ENCODE measurements at places on chromosomes 7 and 10.

GRCh38 chr7:76354981-76355730 lies 3.6 kb downstream of the YWHAG start:
- DNase-seq, result no peak

- DNase-seq, result no peak
Observed at GRCh38 chr10:89302625-89303024, 779 bp downstream of the IFIT2 start.

GRCh38 chr10:62583876-62584615 lies 209.9 kb downstream of the ZNF365 start:
- no peak for DNase-seq

- DNase-seq, result no peak
Observed at GRCh38 chr7:158209435-158209834, 378.2 kb downstream of the PTPRN2 start.

DNA sequence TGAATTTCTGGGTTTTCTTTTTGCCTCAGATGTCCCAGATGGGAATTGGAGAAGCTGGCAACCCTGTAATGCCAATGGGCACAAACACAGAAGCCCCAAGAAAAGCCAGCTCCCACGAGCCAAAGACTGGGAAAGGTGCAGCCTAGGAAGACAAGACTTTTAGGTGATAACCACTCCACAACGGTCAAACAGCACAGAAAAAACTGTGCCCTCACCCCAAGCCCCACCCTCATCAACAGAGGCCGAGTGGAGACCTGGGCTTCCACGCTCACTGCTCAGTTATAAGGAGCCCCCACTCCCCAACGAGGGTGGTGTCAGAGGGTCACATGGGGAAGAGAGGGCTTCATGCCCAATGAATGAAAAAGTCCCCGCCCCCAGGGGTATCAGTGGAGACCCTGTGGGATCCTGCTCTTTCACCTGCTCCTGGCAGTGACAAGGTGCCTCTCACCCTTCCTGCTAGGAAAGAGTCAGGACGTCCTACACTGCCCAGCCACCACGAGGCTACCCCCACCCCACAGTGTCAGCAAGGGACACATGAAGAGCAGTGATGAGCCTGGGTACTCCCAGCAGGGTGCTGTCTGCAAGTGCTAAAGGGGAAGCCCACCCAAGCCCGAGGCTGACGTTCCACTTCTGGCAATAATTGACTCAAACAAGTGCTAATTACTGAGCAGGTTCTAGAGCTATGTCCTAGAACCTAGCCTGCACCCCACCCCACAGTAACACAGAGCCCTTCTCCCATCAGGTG lies 8.3 kb downstream of the TMEM273 start:
- DNase-seq, result no peak

GRCh38 chr7:24052572-24053260 lies 231.3 kb upstream of the NPY start:
- peak; percentile 5 for DNase-seq

DNA sequence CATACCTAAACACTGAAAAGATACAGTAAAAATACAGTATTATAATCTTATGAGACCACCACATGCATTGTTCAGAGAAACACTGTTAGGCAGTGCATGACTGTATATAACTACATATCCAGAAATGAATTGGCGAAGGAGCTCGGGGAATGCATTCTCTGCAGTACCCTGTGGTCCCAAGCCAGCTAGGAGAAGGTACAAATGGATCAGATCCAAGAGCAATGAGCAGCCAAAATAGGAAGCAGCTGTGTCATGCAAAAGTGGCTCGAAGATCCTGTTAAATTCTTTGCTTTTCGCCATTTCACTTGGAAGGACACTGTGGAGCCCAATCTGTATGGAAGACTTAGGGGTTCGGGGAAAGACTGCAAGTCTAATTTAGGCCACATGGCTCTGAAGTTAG lies 334.8 kb downstream of the TNS3 start:
- no peak for DNase-seq

GRCh38 chr7:91771394-91771793 lies 109.1 kb downstream of the MTERF1 start:
- DNase-seq, result no peak

DNA sequence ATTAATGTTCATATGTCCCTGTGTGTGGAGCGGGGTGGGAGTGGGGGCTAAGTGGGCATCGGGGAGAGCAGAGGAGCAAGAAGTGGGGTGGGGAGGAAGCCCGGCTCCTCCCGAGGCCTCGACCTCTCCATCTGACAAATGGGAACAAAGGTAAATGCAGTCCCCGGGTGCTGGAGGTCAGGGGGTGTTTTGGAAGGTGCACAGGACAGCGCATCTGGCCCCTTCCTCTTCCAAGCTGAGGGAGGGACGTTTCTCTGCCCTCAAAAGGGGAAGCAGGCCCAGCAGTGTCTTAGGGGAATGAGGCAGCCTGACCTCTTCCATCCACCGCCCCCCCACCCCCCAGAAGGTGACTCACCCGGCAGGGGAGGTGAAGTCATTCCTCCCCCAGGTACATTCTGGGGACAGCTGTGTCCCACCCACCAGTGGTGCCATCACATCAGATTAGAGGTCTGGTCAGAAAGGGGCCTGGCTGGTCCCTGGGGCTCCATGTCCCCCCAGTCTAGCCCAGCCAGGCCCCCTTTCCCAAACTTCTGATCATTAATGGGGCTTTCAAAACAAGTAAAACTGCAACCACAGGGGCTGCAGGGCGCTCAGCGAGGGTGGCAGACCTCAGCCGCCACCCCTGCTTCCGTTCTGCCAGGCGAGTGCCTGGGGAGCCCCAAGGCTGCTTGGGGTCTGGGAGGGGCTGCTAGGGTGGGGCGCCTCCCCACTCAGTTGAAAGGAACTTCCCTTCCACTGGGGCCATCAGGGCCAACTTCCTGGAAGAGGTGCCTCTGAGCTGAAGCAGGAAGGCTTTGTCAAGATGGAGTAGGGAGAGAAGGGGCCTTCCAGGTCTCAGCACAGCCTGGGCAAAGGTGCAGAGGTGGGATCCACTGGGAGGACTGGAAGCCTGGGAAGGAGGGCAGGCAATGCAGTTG lies 10.8 kb downstream of the LFNG start:
- DNase-seq, result peak; percentile 63

GRCh38 chr10:77293773-77294172 lies 343.8 kb downstream of the KCNMA1 start:
- DNase-seq, result no peak

DNA sequence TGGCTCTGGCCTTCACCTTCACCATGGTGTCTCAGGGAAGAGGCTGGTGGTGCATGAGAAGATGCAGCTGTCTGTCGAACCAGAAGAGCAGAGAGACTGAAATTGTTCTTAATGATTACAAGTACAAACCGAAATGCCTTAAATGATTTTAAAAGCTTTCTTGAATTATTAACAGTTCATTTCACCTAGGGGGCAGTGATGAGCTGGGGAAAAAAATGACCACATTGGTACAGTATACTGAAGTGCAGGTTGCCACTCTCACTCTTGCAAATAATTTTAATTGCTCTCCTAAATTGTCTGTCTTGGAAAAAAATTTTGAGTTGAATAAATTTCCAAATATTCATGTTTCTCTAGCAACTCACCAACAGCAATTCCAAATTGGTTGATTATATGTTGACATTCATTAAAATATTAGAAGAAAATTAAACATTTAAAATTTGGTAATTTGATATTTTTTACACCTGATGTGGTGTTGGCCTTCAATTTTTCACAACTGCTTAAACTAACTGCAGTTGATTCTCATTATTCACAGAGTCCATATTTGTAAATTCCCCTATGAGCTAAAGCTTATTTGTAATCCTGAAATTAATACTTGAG lies 692.6 kb downstream of the ZWINT start:
- no peak for DNase-seq

DNA sequence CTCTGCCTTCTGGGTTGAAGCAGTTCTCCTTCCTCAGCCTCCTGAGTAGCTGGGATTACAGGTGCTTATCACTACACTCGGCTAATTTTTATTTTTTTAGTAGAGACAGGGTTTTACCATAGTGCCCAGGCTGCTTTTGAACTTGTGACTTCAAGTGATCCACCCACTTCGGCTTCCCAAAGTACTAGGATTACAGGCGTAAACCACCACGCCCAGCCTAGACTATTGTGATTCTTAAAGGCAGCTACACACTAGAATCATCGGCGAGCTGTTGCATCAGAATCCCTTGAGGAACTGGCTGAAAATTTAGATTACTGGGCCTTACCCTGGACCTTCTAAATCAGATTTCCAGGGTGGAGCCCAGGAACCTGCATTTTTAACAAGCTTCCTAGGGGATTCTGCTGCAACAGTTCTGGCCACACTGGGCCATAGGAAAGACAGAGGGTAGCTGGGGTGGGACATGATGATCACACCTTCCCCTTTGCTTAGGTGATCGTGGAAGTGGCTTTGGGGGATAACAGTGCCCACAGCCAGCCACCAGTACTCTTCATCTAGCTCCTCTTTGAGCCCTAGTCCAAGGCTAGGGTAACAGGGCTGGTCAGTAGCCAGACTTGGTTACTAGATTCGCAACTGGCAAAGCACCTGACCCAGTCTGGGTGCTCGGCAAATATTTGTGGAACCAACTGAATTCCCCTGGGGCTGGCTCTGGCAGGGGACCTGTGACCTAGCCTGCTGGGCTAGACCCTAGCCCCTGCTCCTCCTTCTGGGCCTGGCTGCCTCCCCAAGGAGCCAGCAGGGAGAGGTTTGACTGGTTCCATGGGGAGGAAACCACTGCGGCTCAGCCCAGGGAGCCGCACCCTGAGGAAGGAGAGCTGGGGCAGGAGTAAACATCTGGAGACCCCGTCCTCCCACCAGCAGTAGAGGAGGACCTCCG lies 67.1 kb upstream of the DUSP5 start:
- no peak for DNase-seq

DNA sequence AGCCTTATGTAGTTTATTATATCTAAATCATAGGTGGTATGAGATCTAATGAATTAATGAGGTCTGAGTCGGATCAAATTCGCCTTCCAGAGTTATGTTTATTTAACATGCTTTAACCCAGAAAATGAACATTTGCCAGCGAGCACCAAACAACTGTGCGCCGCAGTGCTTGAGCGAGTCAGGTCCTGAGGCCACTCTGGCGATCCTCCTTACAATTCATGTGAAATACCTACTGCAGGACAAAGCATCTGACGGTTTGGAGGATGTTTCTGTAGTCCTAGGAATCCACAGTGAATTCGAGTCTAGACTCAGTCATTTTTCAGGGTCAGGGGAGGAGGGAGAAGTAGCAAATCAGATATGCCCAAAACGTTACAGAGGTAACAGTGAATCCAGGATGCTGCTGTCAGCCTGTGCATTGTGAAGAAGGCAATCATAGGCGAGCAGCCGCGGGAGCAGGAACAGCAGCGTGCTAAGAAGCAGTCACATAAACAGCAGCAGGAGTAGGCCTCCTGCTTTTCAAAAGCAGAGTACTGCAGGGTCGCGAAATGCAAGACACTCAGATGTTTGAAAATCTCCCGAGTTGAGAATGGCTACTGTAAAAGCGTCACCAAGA lies 120.2 kb downstream of the CACNB2 start:
- DNase-seq, result no peak

- no peak for DNase-seq
Observed at GRCh38 chr10:21396889-21397288, 128.6 kb downstream of the SKIDA1 start.

GRCh38 chr10:126240483-126240882 lies 147.8 kb downstream of the ADAM12 start:
- peak; percentile 75 for DNase-seq

DNA sequence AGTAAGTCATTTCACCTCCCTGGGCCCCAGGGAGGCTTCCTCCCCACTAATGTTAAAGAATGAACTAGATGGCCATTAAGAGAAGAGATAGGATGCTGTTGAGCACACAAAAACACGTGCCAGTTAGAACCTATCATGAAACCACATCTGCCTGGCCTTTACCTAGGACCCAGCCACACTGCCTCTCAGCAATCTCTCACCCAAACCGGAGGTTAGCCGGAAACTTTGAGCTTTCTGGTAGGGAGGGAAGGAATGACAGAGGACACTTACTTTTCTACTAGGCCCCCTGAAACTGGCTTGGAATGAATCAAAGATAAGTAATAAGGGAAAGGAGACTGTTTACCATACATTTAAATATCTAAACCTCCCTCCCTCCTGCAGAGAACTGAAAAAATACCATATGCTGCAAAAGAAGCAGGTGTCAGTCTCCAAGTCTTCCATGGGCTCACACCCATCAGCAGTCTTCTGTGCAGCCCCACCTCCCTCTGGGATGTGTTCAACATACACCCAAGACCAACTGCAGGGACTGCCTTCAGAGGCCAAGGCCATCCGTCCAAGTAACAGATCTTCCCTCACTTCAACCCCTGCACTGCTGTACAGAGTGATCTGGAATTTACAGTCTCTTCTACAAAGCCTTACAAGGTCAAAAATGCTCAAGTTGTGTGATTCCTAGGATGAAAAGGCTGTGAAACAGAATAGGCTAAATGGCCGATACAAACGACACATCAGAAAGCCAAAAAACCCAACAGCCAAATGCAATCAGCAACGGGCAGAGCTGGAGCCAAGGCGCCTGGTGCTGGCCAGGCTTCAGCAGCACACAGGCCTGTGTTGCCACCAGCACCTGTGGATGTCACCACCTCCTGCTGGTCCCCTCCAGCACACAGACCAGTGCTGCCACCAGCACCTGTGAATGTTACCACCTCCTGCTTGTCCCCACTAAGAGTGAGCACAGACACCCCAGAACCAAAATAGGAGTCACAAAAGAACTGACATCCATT lies 42.4 kb downstream of the SORBS1 start:
- DNase-seq, result no peak

DNA sequence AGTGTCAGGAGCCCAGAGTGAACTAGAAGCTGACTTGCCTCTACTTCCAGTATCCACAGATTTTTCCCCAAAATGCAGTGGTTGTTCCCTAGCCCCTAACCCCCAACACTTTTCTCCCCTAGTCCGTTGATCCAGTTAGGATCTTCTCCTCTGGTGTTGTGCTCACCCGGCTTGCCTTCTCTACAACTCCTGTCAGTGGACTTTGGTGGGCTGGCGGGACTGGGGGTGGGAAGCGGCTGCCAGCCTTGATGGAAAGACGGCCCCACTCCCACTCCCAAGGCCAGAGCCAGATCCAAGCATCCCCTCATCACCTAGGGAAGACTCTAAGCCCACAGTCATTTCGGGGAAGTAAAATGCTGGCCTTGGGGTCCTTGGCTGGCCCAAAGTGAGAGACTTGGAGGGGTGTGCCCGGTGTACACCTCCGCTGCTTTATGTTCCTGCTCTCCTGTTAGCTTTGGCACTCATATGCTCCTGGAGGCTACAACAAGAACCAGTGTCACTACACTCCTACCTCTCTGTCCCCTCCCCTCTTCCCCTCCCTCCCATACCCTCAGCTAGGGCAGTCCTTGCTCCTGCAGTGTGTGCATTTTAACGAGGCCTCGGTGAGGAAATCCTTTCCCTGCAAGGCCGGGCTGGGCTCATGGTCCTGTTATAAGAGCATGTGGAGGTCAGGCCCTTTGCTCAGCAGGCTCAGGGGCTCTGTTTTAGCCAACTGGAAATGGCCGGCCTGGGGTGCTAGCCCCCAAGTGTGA lies 930 bp upstream of the HOXA10 start:
- DNase-seq, result peak; percentile 75

GRCh38 chr10:74934100-74934812 lies 107.9 kb downstream of the KAT6B start:
- DNase-seq, result no peak

Measured in NCI-H510A (cell line).